Mesothelial cell of epicardium (in vitro differentiated cells): ENCODE measurements at places on chromosomes 11 and 22.

- DNase-seq, result no peak
Observed at GRCh38 chr11:120682866-120683265, 171.3 kb downstream of the GRIK4 start.

GRCh38 chr22:22527312-22527711, 7.2 kb upstream of the ZNF280A start:
- no peak for DNase-seq

GRCh38 chr22:25844601-25845000, 102.6 kb downstream of the MYO18B start:
- no peak for DNase-seq

GRCh38 chr22:26169315-26170111, at the start of gene SEZ6L:
Gene SEZ6L, plus strand, starts transcription at chr22:26169462. Its CDS starts 208 bp downstream, at chr22:26169670.
- peak; percentile 41 for DNase-seq

- DNase-seq, result no peak
Observed at GRCh38 chr11:77074626-77075221, 8.0 kb downstream of the CAPN5 start.

DNA sequence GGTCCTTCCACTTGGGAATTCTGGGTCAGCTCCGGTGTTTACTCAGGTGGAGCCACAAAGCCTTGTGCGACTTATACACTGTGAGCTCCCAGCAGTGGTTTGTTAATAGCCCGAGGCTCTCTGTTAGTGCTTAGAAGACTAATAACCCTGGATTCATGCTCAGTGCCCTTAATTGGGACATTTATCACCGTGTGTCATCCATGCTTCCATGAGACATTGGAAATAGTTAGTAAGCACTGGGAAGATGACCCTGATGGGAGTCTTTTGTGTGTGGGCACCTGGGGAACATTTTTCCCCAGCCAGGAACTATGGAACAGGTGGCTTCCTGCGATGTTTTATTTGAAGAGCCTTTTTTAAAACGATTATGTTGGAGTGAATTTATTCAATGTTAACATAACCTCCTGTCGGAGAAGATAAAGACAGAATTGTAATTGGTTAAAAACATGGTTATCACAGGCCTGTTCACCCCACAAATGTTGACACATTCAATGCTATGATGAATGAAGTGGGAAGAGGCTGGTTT, 188.9 kb downstream of the MYO18B start:
- no peak for DNase-seq

DNA sequence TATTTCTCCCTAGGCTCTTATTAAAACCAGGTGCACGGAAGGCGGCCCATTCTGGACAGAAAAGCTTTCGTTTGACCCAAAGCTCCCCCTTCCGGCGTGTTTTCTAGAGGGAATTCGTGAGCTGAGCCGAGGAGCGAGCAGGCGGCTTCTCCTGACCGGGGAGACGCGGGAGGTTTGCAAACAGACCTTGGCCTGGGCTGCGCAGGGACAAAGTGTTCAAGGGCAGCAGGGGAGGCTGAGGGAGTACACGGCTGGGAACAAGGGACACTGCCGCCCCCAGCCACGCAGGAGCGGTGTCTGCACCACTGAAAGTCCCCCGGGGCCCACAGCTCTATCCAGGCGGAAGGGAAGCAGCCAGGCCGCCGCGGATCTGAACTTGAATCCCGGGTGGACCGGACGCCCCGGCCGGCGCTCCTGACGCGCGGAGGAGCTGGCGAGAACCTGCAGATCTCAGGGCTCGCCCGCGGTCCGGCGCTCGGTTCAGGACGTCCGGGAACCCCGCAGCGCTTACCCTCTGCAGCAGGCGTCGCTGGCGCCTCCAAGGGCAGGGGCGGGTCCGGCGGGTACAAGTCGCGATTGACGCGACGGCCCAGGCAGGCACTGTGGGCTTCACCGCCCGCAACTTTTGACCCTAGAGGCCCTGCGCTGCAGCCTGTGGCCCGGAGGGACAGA, 101.9 kb downstream of the WT1 start:
- peak; percentile 65 for DNase-seq

DNA sequence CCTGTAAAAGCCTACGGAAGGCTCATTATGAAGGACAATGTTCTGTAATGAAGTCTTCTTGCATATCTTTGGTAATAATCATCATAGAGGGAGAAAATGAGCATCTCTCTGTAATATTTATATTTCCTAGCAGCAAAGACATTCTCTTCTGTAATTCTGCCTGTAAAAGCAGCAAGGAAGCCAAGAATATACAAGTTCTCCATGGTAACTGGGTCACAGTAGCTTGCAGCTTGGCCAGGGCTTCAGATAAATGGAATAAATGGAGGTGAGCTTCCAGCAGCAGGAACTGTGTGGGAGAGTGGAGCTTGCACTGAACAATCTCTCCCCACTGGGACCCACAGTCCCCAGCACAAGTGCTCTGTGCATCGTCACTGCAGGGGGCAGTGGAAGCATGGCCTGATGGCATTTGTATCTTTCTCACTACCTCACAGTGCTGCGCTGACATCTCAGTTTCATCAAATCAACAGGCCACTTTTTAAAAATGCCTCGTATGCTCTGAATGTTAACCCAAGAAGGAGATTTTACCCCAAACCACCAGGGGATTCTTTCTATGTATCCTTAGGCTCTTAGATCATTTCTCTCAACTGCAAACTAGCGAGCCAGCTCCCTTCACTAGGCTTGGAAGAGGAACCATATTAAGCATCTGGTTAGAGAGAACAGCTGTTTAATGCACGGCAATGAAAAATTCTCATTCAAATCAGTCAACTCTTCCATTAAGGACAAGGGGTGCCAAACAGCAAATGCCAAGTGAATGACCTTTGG, 1059.7 kb downstream of the OPCML start:
- DNase-seq, result no peak

- no peak for DNase-seq
Observed at GRCh38 chr11:15735706-15736105, 620.6 kb downstream of the SOX6 start.

GRCh38 chr22:35204807-35205775, 52.2 kb upstream of the HMGXB4 start:
- no peak for DNase-seq

- DNase-seq, result peak; percentile 59
Observed at GRCh38 chr11:128904656-128905344, 13.6 kb downstream of the KCNJ5 start.

GRCh38 chr22:17774206-17774925, at the start of gene BID:
Gene BID, minus strand, starts transcription at chr22:17774469. Its CDS starts 24,353 bp downstream, at chr22:17750116.
- peak; percentile 53 for DNase-seq

DNA sequence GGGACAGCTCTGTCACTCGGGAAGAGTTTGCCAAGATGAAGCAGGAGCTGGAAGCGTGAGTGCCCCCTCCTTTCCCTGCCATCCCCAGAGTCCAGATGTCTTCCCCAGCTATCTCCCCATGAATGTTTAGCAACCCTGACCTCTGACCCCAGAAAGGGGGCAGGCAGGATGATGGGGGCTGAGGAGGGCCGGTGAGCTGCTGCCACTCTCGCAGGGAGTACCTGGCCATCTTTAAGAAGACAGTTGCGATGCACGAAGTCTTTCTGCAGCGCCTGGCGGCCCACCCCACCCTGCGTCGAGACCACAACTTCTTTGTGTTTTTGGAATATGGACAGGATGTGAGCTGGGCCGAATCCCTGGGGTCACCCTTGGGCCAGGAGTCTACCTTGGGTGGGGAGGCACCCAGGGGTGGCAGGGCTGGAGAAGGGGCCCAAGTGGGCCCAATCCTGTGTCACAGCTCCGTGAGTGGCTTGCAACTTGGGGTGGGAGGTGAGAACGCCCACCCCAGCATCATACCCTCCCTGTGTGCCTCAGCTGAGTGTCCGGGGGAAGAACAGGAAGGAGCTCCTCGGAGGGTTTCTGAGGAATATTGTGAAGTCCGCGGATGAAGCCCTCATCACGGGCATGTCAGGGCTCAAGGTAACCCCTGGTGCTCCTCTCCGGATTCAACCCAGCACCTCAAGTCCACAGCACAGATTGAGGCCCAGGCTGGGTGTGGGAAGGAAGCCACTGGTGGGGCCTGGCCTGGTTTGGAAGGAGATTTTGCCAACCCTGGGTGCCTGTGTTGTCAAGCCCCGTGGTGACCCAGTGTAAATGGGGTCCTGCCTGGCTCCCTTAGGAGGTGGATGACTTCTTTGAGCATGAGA, 7.5 kb downstream of the CFL1 start:
- no peak for DNase-seq

GRCh38 chr11:131373095-131373725, 2.8 kb downstream of the NTM start:
- no peak for DNase-seq

- no peak for DNase-seq
Observed at GRCh38 chr11:72305077-72305476, 61.1 kb upstream of the PHOX2A start.

- DNase-seq, result no peak
Observed at GRCh38 chr11:57330029-57330428, 5.3 kb upstream of the TNKS1BP1 start.

DNA sequence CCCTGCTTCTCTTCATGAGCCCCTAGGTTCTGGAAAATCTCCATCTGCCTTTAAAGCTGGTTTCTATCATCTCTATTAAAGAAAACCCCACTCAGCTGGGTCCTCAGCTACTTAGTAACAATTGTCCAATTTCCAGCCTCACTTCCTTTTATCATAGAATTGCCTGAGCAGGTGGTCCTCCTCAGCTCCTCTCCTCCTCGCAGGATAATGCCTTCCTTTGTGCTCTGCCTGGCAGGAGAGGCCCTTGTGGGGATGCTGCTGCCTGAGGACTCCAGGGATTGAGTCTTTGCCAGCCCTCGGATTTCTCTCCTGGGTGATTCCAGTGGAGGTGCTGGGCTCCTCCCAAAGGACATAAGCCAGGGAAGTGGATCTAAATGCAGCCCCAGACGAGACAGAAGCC, 448.3 kb downstream of the INSC start:
- DNase-seq, result no peak

DNA sequence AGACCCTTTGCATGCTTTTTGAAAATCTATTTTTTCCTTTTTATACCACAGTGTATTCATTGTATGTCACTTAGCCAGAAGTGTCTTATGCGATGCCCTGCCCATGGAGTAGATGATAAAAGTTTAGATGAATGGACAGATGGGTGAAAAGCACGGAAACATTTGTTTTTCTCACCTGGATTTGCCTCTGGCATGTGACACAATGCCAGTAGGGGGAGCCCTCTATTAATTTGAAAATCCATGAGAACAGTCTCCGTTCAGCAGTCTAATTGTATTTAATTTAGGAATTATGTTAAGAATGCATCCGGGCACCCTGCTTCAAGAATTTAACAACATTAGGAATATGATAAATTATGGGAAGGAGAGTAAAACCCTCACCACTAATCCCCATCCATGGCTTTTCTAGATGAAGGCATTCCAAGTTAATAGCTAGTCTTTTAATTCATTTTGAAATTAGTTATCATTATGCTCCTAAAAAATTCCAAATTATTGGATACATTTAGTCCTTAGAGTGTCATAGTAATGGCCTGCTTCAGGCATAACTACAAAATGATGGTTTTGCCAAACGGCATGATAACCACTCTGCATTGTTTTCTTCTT, 55.3 kb upstream of the ALKBH3 start:
- no peak for DNase-seq

- no peak for DNase-seq
Observed at GRCh38 chr11:18347471-18348125, 25.2 kb downstream of the GTF2H1 start.

- no peak for DNase-seq
Observed at GRCh38 chr11:35182317-35182939, 43.5 kb downstream of the CD44 start.

DNA sequence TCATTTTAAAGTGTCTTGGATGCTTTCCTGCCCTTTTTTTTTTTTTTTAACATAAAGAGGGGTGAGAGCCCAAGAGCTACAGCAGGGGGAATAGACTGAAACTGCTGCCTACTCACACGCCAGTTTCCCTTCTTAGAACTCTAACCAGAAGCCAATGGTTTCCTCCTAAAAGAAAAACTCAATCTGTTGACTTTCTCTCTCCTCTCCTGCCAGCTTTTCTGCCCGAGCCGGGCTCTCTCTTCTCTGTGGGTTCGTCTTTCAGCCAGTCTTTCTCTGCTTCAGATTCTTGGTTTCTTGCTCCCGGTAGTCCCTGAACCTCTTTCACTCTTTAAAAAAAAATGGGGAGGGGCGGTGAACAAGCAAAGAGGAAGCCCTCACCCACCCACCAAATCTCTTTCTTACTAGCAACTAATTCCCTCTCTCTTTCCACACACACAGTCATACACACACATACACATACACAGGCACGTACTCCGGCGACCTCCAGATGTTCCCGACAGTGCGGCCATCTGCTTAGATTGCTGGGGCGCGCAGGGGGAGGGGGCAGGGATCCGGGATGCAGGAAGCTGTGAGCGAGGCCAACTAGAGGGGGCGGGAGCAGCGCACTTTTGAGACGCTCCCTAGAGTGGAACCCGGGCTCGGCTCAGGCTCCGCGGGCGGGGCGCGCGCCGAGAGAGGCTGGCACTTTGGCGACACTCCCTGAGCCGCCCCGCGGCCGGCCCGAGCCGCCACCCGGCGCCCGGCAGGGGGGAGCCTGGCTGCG, 444 bp upstream of the TSKU start:
- peak; percentile 87 for DNase-seq

GRCh38 chr11:64880240-64881001, 2.0 kb upstream of the EHD1 start:
- DNase-seq, result no peak

DNA sequence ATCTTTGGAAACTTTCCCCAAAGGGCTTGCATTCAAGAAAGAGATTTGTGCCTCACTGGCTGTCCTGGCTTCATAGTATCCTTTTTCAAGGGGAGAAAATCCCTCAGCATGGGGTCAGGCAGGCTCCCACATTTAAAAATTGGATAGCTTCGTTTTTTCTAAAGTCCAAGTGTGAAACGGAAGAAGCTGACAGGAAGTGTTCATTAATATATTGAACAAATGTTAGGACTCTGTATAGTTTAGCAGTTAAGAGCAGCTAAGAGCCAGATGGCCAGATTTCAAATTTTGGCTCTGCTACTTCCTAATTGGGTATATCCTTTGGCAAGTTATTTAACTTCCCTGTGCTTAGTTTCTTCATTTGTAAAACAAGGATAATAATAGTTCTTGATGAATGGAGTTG, 354.9 kb upstream of the FAT3 start:
- no peak for DNase-seq

DNA sequence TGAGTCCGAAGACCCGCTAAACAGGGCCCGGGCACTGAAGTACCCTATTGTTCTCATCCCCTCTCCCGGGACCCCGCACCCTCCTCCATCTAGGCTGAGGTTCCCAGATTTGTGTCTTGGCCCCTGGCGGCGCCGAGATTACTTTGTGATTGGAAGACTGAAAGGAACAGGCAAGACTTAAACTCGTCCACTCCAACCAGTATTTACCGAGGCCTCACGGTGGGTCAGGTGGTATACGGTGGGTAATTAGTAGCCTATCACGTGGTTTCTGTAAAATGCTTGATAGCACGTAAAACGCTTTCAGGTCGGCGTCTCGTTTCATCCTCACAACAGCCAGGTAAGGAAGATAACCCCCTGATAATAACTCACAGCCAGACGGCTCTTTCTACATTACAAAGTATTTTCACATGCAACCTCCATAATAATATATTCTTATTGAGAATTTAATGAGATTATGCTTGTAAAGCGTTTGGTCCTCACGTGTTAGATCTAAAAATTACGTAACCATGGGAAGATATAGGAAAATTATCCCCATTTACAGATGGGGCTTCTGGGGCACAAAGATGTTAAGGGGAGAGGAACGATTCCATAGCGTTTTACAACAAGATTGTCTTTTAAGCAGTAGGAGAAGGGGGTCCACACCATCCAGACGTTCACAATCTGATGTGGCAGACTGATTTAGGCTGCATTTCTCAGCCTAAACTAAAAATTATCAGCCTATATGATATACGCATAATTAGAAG, 642 bp upstream of the PIK3C2A start:
- peak; percentile 43 for DNase-seq

GRCh38 chr22:19149047-19149883, 827 bp downstream of the GSC2 start:
- peak; percentile 7 for DNase-seq
